Panc1 (cell line): ENCODE measurements at places on chromosomes 4 and X. TPM values are rescaled to one million over a fixed set of nuclear protein-coding genes. Genes with fewer than 3 reads are reported as not detected.

- no peak for DNase-seq
Measured at GRCh38 chrX:115251458-115252233, 17.8 kb upstream of the LRCH2 start.

The CLDN22 gene
- not detected for total RNA-seq

GRCh38 chr4:165682611-165683010, 190.4 kb upstream of the TLL1 start:
- no peak for DNase-seq

DNA sequence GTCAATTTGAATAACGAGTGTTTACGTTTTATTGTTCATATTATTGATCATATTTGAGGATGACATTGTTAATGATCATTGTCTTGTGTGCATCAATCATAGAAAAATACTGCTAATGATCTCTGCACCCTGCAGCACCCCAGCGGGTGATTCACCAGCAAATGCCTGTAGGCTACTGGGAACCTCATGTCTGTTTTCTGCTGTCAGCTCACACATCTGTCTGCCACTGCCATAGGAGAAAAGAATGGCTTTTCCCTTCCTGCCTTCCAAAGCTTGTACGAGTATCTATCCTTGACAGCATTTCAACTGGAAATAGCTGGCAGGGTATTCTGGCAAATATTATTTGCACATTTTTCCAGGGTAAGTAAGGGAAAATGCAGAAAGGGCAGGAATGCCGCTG, 272.1 kb upstream of the TRAM1L1 start:
- DNase-seq: no peak

DNA sequence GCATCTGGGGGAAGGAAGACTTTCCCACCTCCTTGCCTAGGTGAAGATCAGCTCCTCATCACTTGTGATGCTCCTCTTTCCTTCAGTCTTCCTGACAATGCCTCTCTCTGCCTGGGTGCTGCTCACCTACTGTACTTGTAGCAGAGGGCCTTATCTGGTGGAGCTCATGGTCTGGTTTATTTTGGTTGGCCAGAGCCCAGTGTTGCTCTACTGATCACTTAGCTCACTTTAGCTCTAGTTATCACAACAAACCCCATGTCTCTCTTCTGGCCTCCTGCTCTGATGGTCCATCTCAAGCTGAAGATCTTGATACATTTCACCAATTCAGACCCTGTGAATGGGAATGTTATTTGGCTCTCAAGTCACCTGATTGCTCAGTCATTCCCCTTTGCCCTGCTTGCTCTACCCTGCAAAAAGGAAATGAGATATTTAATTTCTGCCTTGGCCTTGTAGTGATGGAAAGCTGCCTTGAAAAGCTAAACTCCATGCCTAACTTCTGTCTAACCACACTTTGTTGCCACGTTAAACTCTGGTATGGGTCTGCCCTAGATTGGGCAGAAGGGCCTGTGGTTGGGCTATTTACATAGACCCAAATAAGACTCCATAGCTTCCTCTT, 30.3 kb upstream of the ADH1C start:
- DNase-seq: no peak

DNA sequence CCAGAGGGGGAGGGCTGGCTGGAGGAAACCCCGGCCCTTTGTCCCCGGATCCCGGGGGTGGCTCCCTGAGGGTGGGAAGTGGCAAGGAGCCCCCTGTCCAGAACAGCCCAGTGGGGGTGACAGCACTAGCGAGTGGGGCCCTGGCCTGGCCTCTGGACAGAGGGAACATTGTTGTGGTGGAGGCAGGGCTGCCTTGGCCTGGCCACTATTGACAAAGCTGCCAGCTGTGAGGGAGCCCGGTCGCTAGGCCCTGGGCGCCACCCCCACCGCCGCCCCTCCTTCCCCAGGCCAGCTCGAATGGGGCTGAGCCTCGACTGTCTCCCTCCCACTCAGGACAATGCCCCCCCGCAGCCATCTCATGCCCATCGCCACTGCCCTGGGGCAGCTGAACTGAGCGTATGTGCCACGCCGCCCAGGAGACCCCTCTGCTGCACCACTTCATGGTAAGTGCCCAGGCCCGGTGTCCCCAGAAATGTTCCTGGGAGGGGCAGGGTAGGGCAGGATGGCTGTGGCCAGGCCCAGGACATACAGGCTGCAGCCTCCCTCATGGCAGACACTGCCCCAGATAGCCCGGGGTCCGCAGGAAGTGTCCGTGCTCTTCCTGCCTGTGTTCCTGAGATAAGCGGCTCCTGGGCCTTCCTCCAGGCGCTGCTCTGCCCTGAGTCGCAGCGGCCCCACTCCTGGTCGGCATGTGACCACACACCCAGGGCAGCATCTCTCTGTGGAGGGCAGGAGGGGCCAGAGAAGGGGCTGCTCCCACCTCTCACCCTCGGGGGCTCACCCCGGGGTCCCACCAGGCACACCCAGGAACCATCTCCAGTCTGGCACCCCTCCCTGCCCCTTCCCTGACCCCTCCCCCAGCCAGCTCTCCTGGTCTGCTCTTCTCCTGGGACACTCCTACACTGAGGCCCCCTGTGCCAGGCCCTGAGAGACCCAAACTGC, 1.4 kb downstream of the PLXNB3 start:
- no peak for DNase-seq
